ENCODE measurements at places on chromosomes 5 and 9.

DNA sequence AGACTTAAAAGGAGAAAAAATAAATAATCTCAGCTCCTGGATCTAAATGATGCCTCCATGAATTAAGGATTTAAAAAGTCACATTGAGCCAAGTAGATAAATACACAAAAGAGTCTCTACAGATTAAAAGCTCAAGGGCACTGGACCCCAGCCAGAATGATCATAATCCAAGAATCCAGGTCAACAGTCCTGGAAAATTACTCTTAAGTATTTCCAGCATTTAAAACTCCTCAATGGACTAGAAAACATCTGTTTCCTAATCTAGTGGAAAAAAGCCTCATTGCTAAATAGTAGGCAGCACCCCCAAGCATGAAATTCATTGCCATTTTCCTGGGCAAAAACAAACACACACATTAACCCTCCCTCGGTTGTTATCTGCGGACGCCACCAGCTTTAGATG is 96.8 kb downstream of the FRMD3 start:
- DNase-seq: no peak

DNA sequence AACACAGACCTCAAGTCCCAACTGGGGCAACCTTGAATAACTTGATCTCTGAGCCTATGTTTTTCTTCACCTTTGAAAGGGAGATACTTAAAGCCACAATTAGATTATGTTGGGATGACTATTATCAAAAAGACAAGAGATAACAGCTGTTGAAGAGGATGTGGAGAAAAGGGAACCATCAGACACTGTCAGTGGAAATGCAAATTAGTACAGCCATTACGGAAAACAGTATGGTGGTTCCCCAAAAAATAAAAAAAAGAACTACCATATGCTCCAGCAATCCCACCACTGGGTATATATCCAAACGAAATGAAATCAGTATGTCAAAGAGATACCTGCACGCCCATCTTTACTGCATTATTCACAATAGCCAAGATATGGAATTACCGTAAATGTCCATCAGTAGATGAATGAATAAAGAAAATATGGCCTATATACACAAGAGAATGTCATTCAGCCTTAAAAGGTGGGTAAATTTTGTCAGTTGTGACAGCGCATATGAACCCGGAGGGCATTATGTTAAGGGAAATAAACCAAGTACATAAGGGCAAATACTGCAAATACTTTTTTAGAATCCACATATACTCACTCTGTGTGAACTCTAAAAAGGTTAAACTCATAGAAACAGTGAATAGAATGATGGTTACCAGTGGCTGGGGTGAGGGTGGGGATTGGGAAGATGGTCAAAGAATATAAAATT is 12.7 kb downstream of the FAT2 start:
- no peak for DNase-seq

GRCh38 chr9:137709411-137710101 is 90.8 kb downstream of the EHMT1 start:
- DNase-seq: no peak

- DNase-seq: no peak
These were observed 961.3 kb upstream of the CTNND2 start for GRCh38 chr5:12865529-12865928.

GRCh38 chr5:171961117-171961516 is 45.3 kb downstream of the FBXW11 start:
- DNase-seq: no peak

DNA sequence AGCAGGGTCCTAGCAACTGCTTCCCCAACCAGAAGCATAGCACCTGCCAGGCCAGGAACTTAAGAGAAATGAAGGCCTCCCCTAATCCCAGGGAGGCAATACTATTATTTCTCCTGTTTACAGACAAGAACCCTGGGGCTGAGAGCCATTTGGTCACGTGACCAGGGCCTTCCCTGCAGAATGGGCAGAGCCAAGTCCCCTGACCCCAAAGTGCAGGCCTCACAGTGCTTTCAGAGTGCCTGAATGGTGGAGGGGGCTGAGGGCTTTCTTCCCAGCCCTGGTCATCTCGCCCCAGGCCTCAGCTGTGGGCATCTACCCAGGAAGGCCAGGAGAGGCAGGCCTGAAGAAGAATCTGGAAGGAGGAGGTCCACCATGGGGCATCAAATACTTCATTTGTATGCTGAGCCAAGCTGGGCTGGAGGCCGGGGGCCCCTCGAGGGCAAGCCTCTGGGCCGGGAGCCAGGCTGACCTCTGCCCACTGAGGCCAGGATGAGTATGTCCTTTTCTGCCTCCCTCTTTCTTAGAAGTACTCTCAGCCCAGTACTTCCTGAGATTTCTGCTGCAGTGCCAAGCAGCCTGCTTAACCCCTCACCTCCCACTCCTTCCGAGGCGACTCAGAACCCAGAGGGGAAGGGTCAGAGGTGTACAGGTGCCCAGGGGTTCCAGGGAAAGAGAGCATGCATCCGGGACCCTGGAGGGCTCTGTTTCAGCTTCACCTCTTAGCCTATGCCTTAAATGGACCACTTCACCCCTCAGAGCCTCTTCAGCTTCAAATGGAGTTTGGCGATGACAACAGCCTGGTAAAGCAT is 18.9 kb upstream of the DUSP1 start:
- no peak for DNase-seq

- no peak for DNase-seq
These were observed 20.1 kb upstream of the MARCHF6 start for GRCh38 chr5:10333154-10334006.

GRCh38 chr5:34587355-34588241 is 68.5 kb upstream of the RAI14 start:
- no peak for DNase-seq

GRCh38 chr5:77630114-77630680 is 8.3 kb downstream of the OTP start:
- no peak for DNase-seq

Measured in NT2/D1 (cell line).